Stimulated activated CD8-positive, alpha-beta memory T cell treated with anti-CD3 and anti-CD28 coated beads, Interleukin-2, amount 100 ng/mL, for 48 hours (primary cell): ENCODE measurements at places on chromosomes 11 and 22.

DNA sequence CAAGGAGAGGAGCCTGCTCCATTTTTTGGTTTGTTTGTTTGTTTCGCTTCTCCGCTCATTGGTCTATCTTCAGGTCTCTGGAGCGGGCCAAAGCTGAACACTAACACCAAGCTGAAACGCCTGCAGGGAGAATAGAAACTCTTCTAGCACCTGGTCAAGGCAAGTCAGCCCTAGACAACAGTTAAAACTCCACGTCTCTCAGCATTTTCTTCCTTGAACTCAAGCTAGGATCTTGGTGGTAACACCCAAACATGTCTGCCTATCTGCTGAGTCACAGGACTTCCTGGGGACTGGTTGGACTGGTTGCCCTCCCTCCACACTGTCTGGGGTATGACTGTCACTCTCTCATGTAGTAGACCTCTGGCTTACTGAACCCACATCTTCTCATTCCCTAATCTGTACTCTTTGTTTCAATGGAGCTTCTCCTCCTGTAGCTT lies 23.9 kb upstream of the RBFOX2 start:
- no peak for DNase-seq

GRCh38 chr11:47566149-47566698 lies 825 bp downstream of the PTPMT1 start:
- DNase-seq: no peak

DNA sequence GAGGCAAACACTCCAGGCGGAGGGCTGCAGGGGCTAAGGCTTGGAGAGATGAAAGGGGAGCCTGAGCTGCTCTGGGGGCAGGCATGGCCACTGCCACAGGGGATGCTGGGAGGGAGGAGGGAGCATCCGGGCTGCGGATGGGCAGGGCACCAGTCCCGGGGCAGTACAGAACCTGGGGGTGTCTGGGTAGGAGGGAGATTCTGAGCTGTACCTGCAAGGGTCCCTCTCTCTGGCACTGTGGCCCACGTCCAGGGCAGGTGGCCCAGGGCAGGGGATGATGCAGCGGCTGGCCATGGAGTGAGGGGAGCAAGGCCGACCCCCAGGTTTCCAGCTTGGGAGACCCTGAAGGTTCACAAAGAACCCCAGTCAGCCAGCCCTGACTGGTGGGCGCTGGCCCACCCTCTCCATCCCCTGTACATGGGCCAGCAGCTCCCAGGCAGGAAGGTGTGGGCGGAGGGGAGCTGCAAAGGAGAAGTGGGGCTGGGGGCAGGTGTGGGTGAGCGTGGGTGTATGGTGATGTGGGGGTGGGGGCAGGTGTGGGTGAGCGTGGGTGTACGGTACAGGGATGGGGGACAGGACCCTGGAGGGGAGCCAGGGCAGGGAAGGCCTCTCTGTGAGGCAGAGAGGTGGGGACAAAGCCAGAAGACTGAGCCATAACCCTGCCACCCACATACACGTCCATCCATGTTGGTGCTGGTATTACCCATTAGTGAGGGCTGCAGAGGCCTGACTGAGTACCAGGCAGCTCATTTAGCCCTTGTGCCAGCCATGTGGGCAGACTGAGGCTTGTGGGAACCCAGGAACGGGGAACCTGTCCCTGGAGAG lies 2.2 kb upstream of the TNFRSF13C start:
- no peak for DNase-seq

- no peak for DNase-seq
Observed at GRCh38 chr11:35781861-35782470, 119.4 kb downstream of the TRIM44 start.

DNA sequence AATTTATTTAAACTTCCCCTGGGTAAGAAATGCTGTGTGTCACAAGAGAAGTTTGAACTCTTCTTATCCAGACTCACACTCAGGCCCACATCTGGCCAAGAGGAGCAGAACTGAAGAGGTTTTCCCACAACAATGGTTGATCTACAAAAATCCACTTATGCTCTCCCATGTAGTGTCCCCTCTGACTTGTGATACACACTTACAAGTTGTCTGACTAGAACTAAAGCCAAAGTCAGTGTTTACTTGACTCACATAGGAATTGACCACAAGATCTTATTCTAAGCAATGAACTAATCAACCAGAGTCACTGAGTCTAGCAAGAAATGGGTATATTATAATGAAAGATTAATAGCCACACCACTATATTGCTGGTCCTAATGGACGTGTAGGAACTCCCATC lies 133.0 kb downstream of the ATG16L2 start:
- no peak for DNase-seq
